ENCODE measurements at places on chromosomes 4 and X.

- no peak for DNase-seq
These were observed 3.4 kb downstream of the CYBB start for GRCh38 chrX:37783305-37783704.

- DNase-seq, result no peak
These were observed 8.3 kb downstream of the IL21 start for GRCh38 chr4:122612540-122612939.

GRCh38 chr4:163611182-163611581 is 116.7 kb downstream of the TMA16 start:
- no peak for DNase-seq

- no peak for DNase-seq
These were observed 595.0 kb upstream of the BOD1L1 start for GRCh38 chr4:14222377-14223029.
